ENCODE measurements at places on chromosomes 7 and 10. TPM values are rescaled to one million over a fixed set of nuclear protein-coding genes. Genes with fewer than 3 reads are reported as not detected.

The PCLO gene
- total RNA-seq: 0.27 TPM

DNA sequence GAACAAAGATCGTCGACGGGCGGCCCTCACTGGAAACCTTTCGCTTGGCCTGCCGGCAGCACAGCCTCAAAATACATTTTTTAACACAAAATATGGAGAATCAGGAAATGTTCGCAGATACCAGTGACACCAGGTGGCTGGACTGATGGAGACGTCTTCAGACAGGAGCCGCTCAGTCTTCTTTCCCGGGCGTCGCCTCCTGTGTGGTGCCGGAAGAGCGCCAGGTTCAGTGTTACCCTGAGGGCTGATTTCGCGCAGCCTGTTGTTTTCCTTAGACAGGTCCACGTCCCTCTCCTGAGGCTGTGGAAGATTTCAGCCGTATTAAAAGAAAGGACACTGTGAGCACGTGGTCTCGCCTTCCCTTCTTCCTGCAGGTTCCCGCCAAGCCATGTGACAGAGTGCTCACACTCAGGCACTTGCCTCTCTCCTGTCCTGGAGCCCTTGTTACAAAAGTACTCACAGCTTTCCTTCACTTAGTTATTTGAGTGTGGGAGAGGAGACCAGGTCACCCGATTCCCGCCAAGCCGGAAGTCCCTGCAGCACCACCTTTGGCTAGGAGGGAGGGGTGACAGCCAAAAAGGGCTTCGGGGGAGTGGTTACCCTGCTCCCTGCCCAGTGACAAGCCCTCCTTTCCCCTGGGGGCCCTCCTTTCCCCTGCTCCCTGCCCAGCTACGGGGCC lies 21.7 kb upstream of the PWWP2B start:
- no peak for DNase-seq

GRCh38 chr7:27254625-27255024 lies 12.0 kb downstream of the EVX1 start:
- DNase-seq: no peak

DNA sequence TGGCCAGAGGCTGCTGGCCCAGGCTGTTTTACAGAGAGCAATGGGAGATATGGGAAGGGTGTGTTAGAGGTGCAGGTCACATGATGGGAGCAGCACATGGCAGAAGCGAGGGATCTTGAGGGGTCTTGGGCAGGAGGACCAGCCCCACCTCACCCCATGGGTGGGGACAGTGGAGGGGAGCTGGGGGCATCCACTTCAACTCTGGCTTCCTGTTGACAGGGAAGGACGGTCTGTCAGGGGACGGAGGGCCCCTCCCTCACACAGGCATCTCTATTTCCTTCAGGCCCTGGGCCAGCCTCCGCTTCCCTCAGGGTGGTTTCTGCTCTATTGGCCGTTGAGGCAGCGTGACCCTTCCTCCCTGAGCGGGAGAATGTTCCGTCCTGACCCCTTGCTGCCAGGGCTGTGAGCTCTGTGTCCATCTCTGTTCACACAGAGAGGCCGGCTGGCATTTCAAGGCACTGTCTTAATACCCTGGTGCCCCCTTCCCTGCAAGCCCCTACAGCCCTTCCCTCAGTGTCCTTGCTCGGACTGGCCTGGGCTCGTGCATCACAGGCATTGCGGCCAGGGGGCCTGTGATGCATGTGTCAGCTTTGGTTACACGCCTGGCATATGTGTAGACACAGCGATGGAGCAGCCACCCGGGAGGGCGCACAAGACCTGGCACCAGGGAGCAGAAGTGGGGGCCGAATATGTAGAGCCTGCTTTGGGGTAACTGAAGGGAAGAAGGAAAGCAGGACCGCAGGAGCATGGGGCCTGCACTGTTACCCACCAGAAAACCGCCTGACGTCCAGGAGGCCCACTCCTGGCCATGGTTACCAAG lies 31.8 kb downstream of the RAMP3 start:
- DNase-seq: no peak

The MRLN gene
- total RNA-seq: 254 TPM
